ENCODE measurements at places on chromosomes 11 and 22.

DNA sequence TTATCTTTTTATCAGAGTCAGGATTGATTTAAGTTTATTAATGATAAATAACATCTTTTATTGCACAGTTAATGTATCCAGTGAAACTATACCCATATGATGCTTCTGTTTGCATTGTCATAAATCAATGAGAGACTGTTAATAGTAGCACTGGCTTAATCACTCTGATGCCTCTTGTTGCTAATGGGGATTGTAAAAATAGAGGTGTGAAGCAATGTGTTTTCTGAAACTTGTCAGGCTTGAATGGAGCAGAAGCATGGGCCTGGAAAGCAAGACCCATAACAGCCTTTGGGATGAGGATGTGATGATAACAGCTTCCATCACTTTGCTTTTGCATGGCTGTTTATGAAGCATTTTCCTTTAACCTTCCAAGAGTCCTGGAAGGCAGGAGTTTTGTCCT is 319.7 kb downstream of the DDX10 start:
- DNase-seq = no peak

- peak; percentile 74 for DNase-seq
These were observed at the start of gene BCR for GRCh38 chr22:23180301-23180892. TSS of gene BCR (plus strand) at chr22:23180509. CDS start at chr22:23180961, 452 bp downstream.

DNA sequence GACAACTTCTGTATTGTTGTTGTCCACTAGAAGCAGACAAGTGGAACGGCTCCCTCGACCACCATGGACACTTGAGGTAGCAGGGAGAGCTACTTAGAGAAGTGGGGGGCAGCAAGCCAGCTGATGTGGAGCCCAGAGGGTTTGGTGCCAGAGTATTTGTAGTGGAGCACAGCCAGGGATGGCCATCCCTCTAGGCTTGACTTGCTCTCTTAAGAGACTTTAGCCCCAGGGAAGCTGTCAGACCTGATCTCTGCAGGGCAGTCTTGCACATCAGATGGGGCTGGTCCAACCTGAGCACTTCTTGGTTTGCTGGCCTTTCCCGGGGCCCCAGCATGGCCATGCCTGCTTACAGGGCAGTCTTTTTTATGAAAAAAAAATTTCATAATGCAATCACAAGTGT is 15.0 kb upstream of the TMEM135 start:
- DNase-seq = no peak

- no peak for DNase-seq
These were observed 31.7 kb upstream of the SHISAL1 start for GRCh38 chr22:44344407-44344806.

- DNase-seq = no peak
These were observed 78.2 kb downstream of the FBLN1 start for GRCh38 chr22:45580726-45581381.
